ENCODE measurements at places on chromosomes 3 and 15. TPM values are rescaled to one million over a fixed set of nuclear protein-coding genes. Genes with fewer than 3 reads are reported as not detected.

The FOXB1 gene
- total RNA-seq, result not detected

The FEZF2 gene
- total RNA-seq, result not detected

The ACAP2 gene
- total RNA-seq, result 42.4 TPM

The ATP13A5 gene
- not detected for total RNA-seq

The CTXN2 gene
- not detected for total RNA-seq

The CAMP gene
- total RNA-seq, result not detected

The CD96 gene
- total RNA-seq, result 0.38 TPM

The ECE2 gene
- not detected for total RNA-seq

The ITPKA gene
- total RNA-seq, result 0.78 TPM

The KCNMB3 gene
- total RNA-seq, result 0.57 TPM

DNA sequence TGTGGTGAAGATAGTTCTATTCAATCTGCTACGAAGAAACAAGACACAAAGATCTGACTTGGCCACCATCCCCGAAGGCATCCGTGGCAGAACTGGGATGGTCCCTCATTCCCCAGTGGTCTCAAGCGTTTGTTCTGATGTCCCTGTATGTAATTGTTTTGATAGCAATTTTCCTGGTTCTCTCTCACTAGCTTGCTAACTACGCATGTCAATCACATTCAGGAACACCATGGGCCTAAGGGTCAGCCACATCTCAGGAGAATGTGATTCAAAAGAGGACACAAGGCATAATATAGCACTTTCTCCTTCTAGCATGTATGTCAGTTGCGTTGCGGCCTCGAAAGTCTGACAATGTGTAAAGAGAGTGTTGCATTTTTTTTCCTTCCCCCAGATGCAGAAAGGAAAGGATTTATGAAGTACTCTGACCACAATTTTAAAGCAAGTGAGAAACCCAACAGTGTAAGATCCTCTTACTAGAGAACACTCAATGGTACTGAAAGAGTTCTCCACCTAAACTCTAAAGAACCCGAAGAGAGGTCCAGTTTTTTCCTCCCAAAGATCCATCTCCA lies 32.0 kb upstream of the TCF12 start:
- peaks cover 2% of the 10 kb centered on the region for H3K4me1 ChIP-seq
- DNase-seq, result no peak
- no peaks in the 10 kb centered on the region for H3K36me3 ChIP-seq

GRCh38 chr3:161270991-161271390 lies 49.9 kb downstream of the NMD3 start:
- H3K27me3 ChIP-seq, result no peaks in the 10 kb centered on the region
- no peaks in the 10 kb centered on the region for H3K36me3 ChIP-seq
- no peak overlapping the region for H3K27ac ChIP-seq
- H3K4me3 ChIP-seq, result no peak overlapping the region

DNA sequence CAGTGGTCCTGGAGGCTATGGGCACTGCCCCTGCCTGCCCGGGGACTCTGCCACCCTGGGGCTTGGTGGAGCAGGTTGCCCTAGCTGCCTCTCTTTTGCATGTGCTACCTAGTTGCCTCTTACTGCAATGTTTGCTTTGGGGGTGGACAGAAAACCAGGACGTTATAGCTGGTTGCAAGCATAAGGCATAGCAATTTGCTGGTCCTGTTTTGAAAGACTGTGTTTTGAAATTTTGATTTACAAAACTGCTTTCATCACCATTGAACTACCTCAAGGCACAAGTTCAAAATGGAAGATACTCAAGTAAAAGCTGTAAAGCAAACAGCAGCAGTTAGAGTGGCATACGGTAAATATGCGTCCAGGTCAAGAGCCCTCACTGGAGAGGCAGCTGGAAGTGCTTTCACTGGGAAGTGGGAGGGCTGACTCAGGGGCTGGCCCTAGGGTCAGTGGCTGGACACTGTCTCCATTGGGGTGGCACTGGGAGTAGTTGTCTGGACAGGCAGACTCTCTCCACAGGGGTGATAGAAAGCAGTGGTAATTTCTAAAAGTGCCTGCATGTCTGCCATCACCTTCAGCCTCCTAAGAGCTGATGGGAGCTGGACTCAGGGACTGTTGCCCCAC lies 138.1 kb downstream of the CHDH start:
- no peak overlapping the region for H3K27ac ChIP-seq
- no peaks in the 10 kb centered on the region for H3K36me3 ChIP-seq
- H3K4me1 ChIP-seq, result no peaks in the 10 kb centered on the region
- no peak overlapping the region for H3K4me3 ChIP-seq

DNA sequence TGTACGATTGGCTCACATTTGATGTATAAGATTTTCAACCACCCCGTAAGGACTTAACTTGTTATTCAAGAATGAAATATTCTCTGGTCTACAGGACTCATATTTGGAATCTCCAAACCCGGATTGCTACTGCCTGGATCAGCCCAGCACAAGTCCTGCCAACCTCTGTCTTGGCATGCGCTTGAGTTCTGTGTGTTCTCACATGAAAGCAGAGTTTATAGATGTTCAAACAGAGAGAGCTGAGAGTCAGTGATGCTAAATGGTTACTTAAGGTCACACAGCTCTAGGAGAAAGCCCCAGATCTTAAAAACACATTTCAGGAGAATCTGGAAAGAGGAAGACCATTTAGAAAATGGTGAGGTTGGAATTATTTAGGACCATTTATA lies 268.0 kb upstream of the TBL1XR1 start:
- H3K4me1 ChIP-seq, result no peaks in the 10 kb centered on the region
- no peaks in the 10 kb centered on the region for H3K27me3 ChIP-seq
- no peak overlapping the region for H3K4me3 ChIP-seq
- DNase-seq, result peak; percentile 72
- H3K27ac ChIP-seq, result no peak overlapping the region

DNA sequence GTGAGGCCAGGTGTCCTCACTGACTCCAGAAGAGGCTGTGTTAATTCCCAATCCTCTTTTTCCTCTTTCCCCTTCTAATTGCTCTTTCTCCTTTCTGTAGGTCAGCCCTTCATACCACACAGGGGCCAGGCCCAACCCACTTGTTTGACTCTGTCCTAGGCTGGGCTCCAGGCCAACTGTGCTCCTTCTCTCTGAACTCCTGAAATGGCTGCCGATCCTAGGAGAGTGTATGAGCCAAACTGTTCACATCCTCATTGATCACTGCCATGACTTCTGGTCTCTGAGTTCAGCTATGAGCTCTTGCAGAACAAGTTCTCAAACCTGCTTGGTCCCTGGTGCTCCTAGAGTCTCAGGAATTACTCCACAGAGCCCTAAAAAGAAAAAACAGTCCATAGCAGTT lies 145.1 kb downstream of the VGLL4 start:
- DNase-seq, result peak; percentile 74
- no peaks in the 10 kb centered on the region for H3K27me3 ChIP-seq
- peaks cover 11% of the 10 kb centered on the region for H3K4me1 ChIP-seq
- no peaks in the 10 kb centered on the region for H3K36me3 ChIP-seq
- H3K4me3 ChIP-seq, result no peak overlapping the region

DNA sequence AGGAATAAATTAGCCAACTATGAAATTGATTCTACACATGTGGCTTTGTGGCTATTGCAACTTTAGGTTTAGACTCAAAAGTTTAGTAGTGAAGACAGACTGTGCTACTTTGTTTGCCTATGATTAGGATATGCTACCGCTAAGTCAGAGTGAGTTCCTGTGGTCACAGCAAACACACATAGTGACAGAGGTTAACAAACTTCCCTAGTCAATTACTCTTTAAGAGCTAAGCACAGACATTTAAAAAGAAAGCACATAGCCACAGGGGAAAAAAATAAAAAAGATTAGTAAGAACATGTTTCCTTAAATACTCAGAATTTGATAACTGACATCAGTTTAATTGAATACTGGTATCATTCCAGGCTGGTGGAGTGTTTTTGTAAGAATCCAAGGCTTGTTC lies 207.1 kb downstream of the GBE1 start:
- H3K4me3 ChIP-seq, result no peak overlapping the region
- H3K4me1 ChIP-seq, result peaks cover 3% of the 10 kb centered on the region
- H3K36me3 ChIP-seq, result no peaks in the 10 kb centered on the region

DNA sequence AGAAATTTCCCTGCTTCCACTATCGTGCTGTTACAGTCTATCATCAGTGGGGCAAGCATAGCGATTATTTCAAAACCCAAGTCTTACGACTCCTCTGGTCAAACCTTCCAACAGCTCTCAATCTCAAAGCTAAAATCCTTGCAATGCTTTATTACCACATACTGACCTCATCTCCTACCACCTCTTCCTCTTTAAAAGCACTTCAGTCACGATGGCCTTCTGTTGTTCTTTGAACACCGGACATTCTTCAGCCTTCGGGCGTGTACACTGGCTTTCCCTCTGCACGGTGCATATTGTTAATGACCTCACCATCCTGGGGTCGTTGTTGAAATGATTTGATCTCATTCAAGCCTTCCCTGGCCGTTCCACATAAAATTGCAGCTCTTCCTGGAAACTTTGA lies 31.1 kb downstream of the MAGEL2 start:
- H3K27ac ChIP-seq, result no peak overlapping the region
- H3K4me1 ChIP-seq, result no peaks in the 10 kb centered on the region
- no peak for DNase-seq
- H3K36me3 ChIP-seq, result no peaks in the 10 kb centered on the region
- H3K4me3 ChIP-seq, result no peak overlapping the region

DNA sequence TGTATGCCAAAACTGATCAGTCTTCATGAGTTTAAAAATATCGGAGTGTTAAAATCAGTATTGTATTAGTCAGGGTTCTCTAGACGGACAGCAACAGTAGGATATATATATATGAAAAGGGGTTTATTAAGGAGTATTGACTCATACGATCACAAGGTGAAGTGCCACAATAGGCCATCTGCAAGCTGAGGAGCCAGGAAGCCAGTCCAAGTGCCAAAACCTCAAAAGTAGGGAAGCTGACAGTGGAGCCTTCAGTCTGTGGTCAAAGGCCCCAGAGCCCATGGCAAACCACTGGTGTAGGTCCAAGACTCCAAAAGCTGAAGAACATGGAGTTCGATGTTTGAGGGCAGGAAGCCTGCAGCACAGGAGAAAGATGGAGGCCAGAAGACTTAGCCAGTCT lies 391.0 kb upstream of the CADM2 start:
- no peaks in the 10 kb centered on the region for H3K4me1 ChIP-seq
- no peak overlapping the region for H3K27ac ChIP-seq
- no peak overlapping the region for H3K4me3 ChIP-seq
- DNase-seq, result no peak
- H3K36me3 ChIP-seq, result no peaks in the 10 kb centered on the region

- no peak for DNase-seq
- no peaks in the 10 kb centered on the region for H3K36me3 ChIP-seq
- H3K27ac ChIP-seq, result no peak overlapping the region
- peaks cover 2% of the 10 kb centered on the region for H3K4me1 ChIP-seq
Measured at GRCh38 chr3:12194669-12195161, 36.0 kb upstream of the TIMP4 start.

GRCh38 chr15:54640873-54641272 lies 555.9 kb downstream of the RSL24D1 start:
- H3K27ac ChIP-seq, result no peak overlapping the region
- no peaks in the 10 kb centered on the region for H3K36me3 ChIP-seq
- no peaks in the 10 kb centered on the region for H3K4me1 ChIP-seq
- no peak for DNase-seq
- H3K27me3 ChIP-seq, result no peaks in the 10 kb centered on the region

- H3K27ac ChIP-seq, result no peak overlapping the region
- H3K4me3 ChIP-seq, result no peak overlapping the region
- peaks cover 1% of the 10 kb centered on the region for H3K4me1 ChIP-seq
- DNase-seq, result no peak
Measured at GRCh38 chr15:63013052-63013808, 29.3 kb upstream of the TPM1 start.

- no peaks in the 10 kb centered on the region for H3K27me3 ChIP-seq
- no peaks in the 10 kb centered on the region for H3K36me3 ChIP-seq
- H3K4me3 ChIP-seq, result no peak overlapping the region
- DNase-seq, result no peak
Measured at GRCh38 chr3:142966808-142967207, 3.3 kb upstream of the PAQR9 start.

DNA sequence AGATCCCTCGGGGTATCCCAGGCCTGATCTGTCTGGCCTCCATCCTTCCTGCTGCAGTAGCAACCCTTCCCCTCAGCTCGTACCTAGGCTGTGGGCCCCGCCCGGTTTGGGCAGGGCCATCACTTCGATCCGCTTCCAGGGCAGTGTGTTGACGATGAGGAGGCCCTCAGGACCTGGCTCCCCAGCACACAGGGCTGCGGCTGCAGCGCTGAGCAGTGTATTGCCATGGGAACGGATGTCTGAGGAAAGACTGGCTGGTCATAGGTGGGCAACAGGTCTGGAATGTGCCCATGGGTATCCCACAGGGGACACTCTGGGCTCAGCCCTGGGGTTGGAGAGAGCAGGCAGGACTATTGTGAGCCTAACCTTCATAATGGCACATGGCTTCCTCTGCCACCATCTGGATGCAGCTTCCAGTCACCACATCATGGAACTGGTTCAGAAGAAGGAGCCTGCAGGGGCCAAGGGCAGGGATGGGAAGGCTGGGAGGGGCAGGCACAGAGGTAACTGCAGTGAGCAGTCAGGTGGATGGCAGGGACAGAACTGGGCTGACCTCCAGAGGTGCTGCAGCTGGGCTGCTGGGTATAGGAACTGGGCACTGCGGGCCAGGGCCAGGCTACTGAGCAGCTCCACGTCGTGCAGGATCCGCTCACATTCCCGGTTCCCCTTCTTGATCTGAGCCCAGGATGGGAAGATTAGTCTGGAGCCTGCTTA lies 8.7 kb downstream of the MAN2C1 start:
- no peak overlapping the region for H3K4me3 ChIP-seq
- no peak for DNase-seq
- no peaks in the 10 kb centered on the region for H3K27me3 ChIP-seq
- H3K27ac ChIP-seq, result no peak overlapping the region

DNA sequence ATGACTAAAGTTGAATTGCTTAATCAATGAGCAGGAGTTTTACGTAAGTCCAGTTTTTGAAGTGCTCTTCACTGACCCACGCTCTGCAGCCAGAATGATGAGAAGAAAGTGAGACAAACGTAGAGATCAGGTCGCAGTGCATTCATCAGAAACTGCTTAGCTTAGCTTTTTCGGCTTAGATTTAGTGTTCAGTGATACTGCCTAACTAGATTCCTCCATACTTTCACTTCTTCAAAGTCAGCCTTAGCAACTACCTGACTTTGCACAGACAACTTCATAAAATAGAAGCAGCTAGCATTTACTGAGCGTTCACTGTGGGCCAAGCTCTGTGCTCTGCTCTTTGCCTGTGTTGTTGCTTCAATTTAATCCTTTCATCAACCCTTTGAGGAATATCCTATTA lies 116.1 kb downstream of the KCNH8 start:
- H3K36me3 ChIP-seq, result no peaks in the 10 kb centered on the region
- H3K4me3 ChIP-seq, result no peak overlapping the region
- H3K4me1 ChIP-seq, result no peaks in the 10 kb centered on the region

- H3K27ac ChIP-seq, result no peak overlapping the region
- H3K4me1 ChIP-seq, result no peaks in the 10 kb centered on the region
- no peaks in the 10 kb centered on the region for H3K27me3 ChIP-seq
- H3K36me3 ChIP-seq, result no peaks in the 10 kb centered on the region
Measured at GRCh38 chr15:86743283-86743903, 663.7 kb downstream of the AGBL1 start.

DNA sequence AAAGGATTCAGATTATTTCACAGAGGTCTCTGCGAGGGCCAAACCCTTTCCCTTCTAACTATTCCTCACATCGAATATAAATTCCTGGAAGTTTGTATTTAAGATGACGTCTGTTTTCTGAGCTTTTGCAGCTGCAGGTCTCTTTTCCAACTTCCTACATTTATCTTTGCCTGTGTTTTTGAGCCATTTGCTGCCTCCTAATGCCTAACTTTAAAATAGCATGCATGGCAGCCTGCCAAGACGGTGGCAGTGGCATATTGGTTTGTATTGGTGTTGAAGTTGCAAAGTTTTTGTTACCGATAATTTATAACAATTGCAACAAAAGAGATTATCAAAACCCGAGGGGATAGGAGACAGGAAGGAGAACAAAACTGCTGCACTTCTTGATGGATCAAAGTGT lies 187.1 kb upstream of the DNAJC19 start:
- peak; percentile 56 for DNase-seq
- no peaks in the 10 kb centered on the region for H3K27me3 ChIP-seq
- no peak overlapping the region for H3K4me3 ChIP-seq
- H3K36me3 ChIP-seq, result no peaks in the 10 kb centered on the region
- H3K4me1 ChIP-seq, result no peaks in the 10 kb centered on the region
